ENCODE measurements at places on chromosomes 6 and 20.
A peak's percentile ranks its signal among the peaks of the same experiment; 100 is the strongest.

DNA sequence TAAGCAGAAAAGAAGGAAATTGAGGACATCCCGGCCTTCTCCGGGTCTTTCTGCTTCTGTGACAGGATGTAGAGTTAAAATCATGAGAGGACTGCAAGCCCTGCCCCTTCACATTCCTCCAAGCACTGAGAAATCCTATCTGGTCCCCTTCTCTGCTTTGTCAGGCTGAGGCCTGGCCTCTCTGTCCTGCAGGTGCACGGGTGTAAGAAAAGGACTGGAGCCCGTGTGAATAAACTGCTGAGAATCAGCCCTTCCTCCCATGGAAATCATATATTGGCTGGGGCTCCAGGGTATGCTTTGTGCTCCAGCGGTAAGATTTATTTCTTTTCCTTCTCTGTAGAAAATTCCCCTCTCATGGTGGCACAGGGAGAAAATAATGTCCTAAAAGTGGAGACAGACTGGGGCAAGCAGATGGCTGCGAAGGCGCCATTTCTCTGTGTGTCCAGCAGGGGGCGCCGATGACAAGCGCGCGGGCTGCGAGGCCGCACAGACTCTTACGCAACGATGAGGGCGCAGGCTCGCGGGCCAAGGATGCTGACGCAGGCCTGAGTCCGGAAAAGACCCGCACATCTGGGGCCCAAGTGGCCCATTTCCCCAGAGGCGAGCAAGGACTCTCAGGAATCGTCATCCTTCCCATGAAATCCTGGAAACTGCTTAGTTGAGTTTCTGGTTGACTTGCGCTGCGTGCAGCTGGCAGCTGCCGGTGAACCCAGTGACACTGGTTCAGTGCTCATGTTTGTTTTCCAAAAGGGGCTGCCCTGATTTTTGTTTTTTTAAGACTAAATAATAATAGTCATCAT, 258.6 kb downstream of the ADGB start:
- peak; percentile 72 for DNase-seq

- no peak for DNase-seq
Measured at GRCh38 chr6:152380993-152381898, 255.9 kb downstream of the SYNE1 start.

GRCh38 chr20:23039885-23040508, 4.9 kb downstream of the SSTR4 start:
- no peak for DNase-seq

GRCh38 chr20:10324198-10324847, 105.7 kb downstream of the SNAP25 start:
- DNase-seq, result no peak

GRCh38 chr6:138622967-138623366, 123.7 kb upstream of the NHSL1 start:
- DNase-seq, result no peak

- DNase-seq, result no peak
Measured at GRCh38 chr6:41877051-41877680, 18.0 kb downstream of the USP49 start.

DNA sequence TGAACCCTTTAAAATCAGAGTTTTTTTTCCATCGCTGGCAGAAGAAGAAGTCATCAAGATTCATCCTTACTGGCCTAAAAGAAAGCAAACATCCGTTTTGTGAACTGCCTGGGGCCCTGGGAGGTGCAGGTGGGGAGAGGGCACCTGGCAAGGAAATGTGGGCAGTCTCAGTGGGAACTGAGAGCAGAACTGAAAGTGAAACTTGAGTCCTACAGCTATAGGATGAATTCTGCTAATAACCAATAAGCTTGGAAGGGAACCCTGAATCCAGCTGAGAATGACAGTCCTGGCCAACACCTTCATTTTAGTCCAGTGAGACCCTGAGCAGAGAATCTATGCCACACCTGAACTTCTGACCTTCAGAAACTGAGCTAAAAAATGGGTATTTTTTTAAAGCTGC, 130.1 kb upstream of the ASCC3 start:
- peak; percentile 35 for DNase-seq

DNA sequence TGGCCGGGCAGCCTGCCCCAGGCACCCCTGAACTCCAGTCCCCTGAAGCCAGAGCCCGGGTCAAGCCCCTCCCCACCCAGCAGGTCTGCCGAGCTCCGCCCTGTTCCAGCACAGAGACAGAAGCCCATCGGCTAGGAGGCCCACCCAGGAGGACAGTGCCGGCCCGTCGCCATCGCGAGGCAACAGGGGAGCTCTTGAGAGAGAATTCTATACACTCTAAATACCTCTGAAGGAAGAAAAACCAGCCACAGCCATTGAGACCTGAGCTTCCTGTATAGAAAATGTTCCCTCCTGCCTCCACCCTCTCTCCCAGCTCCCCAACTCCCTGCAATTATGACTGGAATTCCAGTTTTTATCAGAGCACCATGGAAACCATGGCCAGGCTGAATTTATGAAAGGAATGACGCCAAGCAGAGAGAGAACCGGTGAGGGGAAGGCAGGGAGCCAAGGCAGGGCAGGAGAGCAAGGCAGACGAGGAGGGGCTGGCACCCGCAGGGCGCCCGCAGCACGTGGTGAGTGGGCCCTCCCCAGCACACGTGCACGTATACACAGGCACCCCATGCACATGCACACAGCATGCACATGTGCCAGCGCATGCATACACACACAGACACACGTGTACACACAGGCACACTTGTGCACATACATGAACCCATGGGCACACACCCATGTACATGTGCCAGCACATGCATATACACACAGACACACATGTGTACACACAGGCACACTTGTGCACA, 27.6 kb upstream of the MRGBP start:
- no peak for DNase-seq

GRCh38 chr6:168368936-168369335, 49.4 kb upstream of the DACT2 start:
- DNase-seq, result no peak

GRCh38 chr6:34305982-34306708, 57.3 kb upstream of the SMIM29 start:
- no peak for DNase-seq

- no peak for DNase-seq
Measured at GRCh38 chr6:138955262-138955661, 32.8 kb downstream of the REPS1 start.

- DNase-seq, result no peak
Measured at GRCh38 chr6:31711233-31711632, 3.9 kb upstream of the LY6G6D start.
